Hippocampal formation (tissue), 2 donors: ENCODE measurements at places on chromosomes 7 and 10.

- DNase-seq = no peak
These were observed 1.2 kb downstream of the NPC1L1 start for GRCh38 chr7:44539669-44540506.

- DNase-seq = no peak
These were observed 1.1 kb downstream of the PSMA2 start for GRCh38 chr7:42930889-42931288.

- DNase-seq = peak; percentile 69
These were observed 7.8 kb downstream of the HPS6 start for GRCh38 chr10:102072673-102073527.

GRCh38 chr7:80330434-80330833, 181.4 kb downstream of the GNAT3 start:
- no peak for DNase-seq

- no peak for DNase-seq
These were observed 878.9 kb downstream of the TYW1 start for GRCh38 chr7:67875558-67875957.

DNA sequence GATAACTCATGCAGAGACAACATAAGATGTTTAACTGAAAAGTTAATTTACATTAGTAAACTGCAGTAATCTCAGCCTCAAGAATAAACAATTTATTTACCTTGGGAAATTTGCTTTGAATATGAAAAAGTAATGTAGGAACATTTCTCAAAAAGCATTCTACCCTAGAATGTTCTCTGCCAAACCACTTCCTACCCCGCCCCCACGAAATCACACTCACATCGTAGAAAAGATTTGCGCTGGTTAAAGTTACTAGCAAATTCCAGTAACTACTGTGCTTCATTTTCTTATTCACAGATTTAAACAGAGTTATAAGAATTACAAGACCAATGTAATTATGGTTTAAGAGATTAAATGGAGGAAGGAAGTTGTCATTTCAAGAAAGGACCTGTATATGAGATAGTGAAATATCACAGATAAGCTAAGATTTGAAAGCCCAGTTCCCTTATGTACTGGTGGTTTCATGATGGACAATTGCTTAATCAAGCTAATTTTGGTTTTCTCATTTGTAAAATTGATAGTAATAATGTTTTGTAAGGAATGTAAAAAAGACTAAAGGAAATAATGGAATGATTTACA, 175.4 kb downstream of the GNAI1 start:
- no peak for DNase-seq

DNA sequence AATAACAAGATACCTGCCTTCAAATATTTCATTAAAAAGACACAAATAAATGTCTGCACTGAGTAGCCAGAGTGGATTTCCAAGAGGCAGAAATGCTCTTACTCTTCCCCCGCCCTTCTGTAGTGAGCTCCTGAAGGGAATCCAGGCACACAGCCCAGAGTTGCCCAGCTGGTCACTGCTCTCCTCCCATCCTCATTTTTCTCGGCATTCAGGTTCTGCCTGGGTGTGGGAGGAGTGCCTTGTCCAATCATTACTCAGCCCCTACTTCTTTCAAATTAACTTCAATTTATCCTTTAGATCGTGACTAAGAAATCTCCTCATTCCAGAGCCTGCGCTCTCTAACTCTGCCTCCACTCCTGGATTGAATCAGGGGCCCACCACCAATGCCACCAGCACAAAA, 12.2 kb downstream of the CCDC6 start:
- peak; percentile 61 for DNase-seq

DNA sequence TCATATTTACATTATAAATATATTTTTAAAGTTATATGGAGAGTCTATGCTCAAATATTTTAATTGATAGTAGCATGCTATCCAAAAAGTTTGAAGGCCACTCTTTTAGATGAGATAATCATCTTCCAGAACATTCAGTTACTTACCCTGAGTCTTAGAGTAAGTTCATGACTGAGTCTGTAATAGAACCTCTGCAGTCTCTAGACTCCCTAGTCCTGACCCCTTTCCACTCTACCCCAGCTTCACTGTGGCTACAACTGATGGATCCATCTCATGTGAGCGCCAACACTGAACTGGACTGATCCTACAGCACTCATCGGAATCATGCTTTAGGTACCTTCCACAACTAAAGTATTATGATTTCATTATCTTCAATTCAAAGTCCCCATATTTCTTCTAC, 10.1 kb downstream of the HACD1 start:
- DNase-seq = no peak

- no peak for DNase-seq
These were observed 305.5 kb downstream of the GPR37 start for GRCh38 chr7:124460056-124460450.

GRCh38 chr7:130914554-130915294, 180.7 kb upstream of the KLF14 start:
- no peak for DNase-seq

DNA sequence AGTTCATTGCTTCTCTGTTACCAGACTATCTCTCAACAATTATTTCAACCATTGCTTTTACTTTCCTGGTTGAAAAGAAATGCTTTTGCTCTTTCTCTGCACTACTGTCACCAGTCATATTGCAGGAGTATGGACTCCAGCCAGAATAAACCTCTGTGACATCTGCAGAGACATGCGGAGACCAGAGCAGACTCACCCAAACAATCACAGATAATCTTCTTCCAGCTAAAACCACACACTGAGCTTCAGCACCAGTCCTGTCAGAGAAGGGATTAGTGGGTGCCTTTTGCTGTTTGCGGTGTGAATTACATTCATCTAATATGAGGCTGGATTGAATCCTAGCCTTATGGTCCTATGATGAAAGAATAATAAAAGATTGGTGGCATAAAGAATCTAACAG, 258.6 kb downstream of the CNTNAP2 start:
- no peak for DNase-seq

- no peak for DNase-seq
These were observed 8.8 kb upstream of the ZNF503 start for GRCh38 chr10:75410132-75411005.

- DNase-seq = no peak
These were observed 244.0 kb upstream of the CXCL12 start for GRCh38 chr10:44628921-44629320.

DNA sequence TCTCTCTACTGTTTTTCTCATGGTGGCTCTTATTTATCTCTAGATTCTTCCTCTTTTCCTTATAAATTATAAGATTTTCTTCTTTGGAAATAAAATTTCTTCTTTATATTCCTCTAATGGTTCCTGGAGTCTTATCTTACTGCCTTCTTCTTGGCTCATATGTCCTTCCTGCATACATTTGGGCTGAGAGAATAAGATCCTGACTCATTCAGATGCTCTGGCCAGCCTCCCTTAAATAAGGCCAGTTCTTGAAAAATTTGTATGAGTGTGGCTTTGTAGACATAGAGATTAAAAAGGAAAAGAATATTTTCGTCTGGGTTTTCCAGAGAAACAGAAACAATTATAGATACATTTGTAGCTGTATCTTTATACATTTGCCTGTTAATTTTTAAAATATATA, 411.3 kb downstream of the KIF20B start:
- no peak for DNase-seq

DNA sequence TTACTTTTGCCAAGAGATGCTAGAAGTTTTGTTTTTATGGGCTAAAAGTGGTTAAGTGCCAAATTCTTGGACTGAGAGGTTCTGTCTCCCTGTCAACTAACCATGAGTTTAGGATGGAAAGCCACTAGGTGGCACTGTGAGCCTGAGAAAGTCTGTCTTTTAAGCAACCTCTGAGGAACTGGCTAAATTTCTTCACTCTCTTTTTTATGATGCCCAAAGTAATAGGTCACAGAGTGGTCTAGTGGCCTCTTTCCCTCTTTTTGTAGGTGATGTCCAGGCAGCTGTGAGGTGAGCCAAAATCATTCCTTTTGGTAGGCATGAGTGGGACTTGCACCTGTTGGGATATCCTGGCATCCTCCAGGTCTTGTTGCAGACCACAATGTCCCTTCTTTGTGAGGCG, 56.8 kb downstream of the SND1 start:
- DNase-seq = peak; percentile 64

DNA sequence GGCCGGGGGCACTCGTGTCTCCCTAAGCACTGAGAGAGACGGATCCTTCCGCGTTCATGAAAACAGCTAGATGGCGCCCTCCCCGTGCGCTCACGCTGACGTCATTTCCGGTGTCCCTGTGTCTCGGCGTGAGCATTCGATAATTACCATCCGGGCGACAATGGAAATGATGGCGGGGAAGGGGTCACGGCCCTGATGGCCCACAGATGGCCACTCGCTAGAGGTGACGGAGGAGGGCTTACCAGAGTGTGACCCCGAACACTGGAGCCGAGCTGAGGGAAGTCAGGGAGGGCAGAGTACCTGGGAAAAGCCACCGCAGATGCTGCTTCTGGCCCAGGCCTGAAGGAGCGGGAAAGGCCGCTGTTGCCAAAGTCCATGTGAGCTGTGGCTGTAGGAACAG, 222.9 kb downstream of the TCERG1L start:
- no peak for DNase-seq

DNA sequence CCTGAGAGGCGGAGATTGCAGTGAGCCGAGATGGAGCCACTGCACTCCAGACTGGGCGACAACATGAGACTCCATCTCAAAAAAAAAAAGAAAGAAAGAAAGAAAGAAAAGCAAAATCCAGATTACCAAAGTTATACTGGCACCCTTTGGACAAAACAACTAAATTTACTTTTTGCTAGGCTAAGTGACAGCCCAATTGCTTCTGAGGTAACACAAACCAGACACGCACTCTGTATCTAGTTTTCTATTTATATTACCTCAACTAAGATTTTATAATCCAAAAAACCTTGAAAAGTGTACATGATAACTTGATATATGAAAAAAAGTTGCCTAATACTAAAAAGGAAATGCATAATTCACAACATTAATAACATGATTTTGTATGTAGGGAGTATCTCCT, 12.9 kb downstream of the UBE2H start:
- no peak for DNase-seq

- no peak for DNase-seq
These were observed 5.0 kb downstream of the BCCIP start for GRCh38 chr10:125828311-125828710.
